ENCODE measurements at places on chromosomes 2 and 18.

DNA sequence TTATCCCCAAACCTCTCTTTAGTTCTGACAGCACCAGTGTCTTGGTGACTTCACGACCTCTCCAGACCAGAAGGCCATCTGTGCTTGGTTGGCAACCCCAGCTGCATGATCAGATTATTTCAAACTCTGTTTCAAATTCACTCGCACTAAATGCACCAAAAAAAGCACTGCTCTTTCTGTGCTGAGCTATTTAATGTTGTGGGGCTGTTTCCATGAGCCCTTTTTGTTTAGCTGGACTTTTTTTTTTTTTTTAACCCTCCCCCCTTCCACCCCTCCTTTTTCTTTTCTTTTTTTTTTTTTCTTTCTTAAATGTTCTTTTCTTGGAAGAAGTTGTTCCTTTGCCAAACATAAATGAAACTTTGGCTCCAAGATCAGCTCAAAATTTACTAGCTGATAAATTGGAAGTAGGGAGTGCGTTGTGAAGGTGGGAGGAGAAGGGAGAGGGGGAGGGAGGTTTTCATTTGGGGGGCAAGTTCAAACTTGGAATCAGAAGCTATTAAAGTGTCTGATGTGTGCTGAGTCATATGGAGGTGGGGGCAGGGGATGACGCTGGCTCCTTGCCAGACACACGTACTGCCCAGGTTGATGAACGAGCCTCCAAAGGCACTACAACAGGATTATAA is 543.0 kb upstream of the TNP1 start:
- no peak for DNase-seq

DNA sequence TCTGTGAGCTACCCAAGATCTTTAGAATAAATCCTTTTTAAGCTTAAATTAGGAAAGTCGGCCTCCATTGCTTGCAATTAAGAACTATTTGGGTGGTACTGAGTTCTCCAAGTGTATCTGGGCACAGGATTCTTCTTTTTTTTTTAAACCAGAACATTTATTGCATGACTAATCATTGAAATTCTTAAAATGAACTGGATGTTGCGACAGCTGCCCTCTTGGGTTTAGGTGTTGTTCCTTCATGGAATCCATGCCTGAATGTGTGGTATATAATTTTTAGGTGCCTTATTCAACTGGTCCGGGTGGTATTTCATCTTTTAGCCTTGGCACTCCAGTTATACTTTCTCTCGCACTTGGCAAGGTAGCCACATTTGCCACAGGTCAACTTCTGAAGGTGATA is 14.5 kb upstream of the KCNK3 start:
- no peak for DNase-seq

GRCh38 chr2:239692362-239692851 is 291.6 kb upstream of the HDAC4 start:
- DNase-seq, result no peak

GRCh38 chr2:151287513-151288250 is 1.8 kb downstream of the NMI start:
- DNase-seq, result no peak

GRCh38 chr2:207693641-207694249 is 17.7 kb upstream of the CCNYL1 start:
- DNase-seq, result no peak

GRCh38 chr2:48674933-48675332 is 57.3 kb downstream of the GTF2A1L start:
- DNase-seq, result no peak

DNA sequence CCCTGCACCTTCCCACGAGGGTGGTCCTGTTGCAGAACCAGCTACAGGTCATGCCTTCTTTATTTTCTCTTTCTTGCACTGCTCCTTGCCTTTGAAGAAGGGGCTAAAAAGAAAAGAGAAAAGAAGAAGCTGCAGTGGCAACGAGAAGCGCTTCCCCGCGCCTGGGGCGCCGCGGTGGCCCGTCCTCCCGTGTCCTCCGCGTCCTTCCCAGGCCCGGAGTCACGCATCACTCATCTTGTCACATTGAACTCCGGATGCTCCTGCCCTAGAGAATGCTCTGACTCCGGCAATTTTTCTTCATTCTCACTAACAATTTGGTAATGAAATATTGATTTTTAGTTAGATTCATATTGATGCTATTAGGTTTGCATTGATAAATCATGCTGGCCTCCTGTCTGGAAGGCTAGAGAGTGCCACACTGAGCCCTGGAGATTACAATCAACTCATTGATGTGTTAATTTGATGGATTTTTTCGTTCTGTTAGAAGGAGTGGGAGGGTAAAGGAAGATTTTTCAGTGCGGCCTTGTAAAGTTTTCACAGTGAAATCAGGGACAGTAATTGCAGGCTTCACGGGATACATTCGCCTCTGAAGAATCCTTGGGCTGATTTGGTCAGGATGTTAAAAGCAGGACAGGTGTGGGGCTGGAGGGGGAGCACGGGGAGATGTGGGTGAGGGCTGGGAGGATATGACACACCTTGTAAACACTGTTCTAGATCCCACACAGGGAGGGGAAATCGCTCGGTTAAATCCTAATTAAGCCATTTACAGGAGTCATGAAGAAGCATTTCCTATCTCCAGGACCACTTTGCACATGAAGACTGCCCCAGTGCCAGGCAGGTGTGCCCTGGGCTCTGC is 349.3 kb downstream of the ZNF516 start:
- DNase-seq, result no peak

DNA sequence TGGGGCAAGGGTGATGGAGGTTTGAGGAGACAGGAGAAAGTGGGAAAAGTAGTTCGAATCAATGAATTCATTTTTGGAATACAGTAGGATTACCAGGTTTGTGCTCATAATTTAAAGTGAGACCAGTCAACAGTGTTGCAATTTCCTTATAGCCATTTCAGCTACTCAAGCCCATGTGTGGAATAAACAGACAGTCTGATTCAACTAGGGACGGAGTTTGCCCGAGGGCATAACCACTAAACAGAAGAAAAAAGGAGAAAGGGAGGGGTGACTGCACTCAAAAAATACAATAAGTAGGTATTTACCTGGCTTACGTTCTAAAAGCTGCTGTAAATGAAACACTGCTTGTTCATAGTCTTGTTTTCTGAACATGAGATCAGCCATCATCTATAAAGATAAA is 55.2 kb downstream of the TTC21B start:
- peak; percentile 22 for DNase-seq

DNA sequence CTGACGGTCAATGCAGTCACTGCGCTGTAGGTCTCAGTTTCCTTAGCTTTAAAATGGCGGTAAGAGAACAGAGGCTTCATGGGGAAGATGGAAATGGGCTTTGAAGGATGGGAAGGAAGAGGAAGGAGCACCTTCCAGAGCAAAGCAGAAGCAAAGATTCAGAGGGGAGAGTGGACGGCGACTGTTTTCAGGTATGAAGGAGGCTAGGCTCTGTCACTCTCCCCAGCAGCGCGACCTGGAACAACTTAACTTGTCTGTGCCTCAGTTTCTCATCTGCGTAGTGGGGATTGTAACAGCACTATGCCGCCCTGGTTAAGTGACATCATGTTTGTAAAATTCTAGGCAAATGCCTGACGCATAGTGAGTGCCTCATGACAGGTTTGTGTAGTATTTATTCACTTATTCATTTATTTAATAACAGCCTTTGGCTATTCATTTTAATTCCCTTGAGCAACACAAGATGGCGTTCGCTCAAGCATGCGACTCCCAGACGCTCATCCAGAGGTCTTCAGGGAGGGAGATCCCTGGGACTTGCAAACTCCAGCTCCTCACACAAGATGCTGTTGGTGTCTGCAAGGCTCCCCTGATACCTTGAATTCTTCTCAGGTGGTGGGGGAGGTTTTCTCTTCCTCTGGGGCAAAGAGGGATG is 336.3 kb downstream of the DYSF start:
- DNase-seq, result no peak

DNA sequence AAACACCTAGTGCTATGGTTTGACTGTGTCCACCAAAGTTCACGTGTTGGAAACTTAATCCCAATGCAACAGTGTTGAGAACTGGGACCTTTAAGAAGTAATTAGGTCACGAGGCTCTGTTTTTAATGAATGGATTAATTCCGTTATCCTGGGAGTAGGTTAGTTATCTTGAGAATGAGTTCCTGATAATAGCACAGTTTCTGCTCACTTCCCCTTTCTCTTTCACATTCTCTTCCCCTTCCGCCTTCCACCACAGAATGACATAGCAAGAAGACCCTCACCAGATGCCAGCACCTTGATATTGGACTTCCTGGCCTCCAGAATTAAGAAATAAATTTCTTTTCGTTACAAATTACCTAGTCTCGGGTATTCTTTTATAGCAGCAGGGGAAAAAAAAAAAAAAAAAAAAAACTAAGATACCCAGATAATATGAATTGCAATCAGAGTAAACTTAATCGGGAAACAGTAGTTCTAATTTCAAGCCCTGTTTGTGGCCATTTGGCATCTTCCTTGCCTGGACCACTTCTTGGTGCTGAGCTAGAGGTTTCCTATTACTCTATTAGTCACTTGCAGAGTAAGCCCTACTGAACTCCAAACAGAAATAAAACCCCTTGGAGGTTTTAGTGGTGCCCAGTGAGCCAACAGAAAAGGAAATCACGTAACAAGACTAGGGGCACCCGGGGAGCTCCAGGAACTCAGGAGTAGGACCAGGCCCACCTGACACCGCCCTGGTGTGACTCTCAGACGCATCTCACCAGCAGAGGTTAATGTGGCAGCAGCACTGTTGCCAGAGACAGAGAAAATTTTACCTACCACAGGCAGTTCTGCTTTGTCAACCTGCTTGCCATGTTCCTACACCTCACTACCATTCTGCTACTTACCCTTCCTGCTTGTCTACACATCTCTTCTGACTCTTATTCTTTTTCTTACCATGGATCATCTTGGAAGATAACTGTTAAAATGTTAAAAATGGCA is 147.6 kb upstream of the CAB39 start:
- no peak for DNase-seq

GRCh38 chr2:601387-601698 is 75.9 kb downstream of the TMEM18 start:
- DNase-seq, result no peak

DNA sequence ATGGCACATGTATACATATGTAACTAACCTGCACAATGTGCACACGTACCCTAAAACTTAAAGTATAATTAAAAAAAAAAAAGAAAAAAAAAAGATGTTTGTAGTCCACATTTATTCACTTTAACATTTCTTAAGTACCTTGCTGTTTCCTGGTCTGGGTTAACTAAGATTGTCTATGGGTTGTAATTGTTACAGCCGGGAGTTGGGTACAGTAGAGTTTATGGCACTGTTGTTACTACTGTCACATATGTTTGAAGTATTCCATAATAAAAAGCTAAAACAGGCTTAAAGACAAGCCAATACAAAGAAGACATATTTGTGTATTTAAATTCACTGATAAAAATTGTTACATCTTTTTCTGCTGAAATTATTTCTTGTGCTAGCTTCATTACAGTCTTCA is 36.2 kb downstream of the GCC2 start:
- no peak for DNase-seq

DNA sequence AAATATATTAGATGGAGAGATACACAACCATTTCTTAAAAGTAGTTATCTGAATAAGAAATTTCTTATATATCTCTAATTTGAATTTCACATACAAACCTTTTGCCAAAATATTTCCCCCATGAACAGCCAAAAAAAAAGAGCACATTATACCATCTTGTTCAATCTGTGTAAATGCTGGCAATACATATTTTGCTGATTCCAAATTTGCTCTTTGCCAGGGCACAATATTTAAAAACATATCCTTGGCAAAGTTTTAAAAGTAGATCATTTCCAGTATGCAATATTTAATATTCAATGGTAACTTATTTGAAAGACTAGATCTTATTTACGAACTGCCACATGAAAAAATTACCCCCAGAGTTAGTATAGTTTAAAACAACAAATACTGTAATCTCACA is 204.2 kb downstream of the CBLN2 start:
- no peak for DNase-seq

DNA sequence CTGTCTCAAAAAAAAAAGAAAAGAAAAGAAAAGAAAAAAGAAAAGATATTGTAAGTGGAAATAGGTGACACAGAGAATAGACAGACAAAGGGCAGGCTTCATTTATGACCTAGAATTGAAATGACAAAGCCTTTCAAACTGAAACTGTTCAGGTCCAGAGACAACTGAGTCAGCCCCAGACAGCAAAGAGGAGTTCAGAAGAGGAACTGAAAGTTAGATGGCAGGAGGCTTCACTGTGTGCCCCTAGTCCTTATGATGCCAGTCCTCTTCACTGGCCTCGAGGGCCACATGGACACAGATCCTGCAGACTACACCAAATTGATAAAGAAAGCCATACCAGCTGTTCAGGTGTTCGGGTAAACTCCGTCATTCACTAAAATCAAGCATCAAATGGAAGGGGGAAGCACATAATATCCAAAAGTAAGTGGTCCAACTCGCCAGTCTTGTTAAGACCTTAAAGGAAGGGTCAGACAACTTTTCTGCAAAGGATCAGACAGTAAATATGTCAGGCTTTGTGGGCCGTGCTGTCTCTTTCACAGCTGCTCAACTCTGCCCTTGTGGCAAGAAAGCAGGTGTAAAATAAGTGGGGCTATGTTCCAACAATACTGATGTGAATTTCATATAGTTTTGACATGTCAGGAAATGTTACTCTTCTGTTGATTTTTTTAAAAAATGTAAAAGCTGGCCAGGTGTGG is 231.9 kb upstream of the MGAT5 start:
- no peak for DNase-seq

DNA sequence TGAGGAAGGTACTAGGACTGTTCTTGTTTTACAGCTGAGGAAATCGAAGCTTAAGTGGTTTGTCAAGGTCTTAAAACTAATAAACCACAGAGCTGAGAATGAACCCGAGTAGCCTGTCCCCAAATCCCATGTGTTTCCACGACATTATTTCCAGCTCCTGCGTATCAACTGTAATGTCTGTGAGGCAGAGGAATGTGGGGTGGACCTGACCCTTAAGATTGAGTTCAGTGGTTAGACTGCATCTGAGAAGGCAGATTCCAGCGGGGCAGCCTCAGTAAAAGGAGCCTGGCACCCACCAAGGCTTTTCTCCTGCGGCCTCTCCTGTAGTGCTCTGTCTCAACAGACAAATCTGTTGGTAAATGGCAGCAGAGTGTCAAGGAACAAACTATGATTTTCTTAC is 81.9 kb upstream of the TMEM178A start:
- DNase-seq, result no peak

DNA sequence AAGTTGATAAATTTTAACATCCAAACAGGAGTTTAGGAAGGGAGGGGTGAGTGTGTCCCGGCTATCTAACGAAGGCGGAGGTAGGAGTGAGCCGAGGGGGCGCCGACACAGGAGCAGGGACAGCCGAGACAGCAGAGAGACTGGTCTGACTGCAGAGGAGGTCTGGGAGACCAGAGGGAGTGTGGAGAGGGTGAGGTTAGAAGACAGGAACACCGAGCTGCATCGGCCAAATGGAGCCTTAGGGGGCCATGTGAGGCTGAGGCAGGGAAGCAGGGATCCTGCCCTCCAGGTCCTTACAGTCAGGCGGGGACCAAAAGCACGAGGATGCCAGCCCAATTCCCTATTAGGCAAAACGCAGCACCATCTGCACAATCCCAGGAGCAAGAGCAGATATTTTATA is 67.0 kb downstream of the SFXN5 start:
- no peak for DNase-seq

DNA sequence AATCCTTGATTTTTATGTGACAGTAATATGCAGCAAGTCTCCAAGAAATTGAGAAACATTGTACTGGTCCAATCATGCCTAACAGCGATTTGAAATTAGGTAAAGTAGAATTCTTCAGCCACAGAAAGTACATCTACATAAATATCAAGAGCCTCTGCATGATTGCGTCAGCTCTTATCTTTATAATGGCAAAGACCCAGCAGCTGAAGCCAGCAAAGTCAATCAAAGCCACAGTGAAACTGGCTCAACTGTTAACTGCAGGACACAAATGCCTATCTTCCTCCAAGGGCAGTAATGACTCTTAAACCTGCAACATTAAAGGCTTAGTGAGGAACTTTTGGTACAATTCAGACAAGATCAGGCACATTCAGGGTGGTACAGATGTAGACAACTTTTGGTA is 102.5 kb downstream of the BARD1 start:
- DNase-seq, result no peak

Data from T1000 (cell line).